ENCODE measurements at places on chromosomes 7 and 10. TPM values are rescaled to one million over a fixed set of nuclear protein-coding genes. Genes with fewer than 3 reads are reported as not detected.

The XRCC2 gene
- 21.2 TPM for total RNA-seq

The H2BK1 gene
- total RNA-seq = not detected

The FRMD4A gene
- total RNA-seq = 17.5 TPM

The FOXP2 gene
- total RNA-seq = 0.17 TPM

DNA sequence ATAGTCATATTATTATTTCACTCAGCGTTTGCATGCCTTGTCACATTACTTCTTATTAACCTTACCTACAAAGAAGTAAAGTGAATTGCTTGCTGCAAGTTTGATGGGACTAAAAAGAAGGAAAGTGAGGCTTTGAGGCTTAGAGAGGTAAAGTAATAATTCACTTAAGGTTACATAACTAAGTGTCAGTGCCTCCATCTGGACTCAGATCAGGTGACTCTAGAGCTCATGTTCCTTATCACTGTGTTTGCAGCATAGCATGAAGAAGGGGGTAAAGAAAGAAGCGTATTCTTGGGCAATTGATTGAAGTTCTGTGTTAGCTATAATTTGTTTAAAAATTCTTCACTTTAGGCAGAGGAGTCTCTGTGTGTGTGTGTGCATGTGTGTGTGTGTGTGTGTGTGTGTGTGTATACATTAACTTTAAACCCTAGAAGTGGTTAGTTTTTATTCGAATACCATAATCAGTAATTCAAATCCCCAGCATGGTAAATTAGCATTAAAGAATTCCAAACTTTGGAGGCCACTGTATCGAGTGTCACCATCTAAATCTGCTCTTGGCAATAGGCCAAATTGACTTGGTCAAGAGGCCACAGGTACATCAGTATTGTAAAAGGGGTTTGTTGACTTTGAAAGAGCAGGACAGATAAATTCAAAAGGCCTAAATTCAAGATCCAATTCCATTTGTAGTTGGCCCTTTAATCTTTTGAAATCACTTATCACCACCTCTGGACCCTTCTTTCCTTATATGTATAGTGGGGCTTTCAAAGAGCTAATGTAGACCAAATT is 2.2 kb upstream of the PON3 start:
- DNase-seq = no peak

- DNase-seq = no peak
Measured at GRCh38 chr10:113947184-113948041, 93.0 kb downstream of the NHLRC2 start.

- no peak for DNase-seq
Measured at GRCh38 chr10:5618829-5619228, 47.6 kb downstream of the ASB13 start.

- peak; percentile 79 for DNase-seq
Measured at GRCh38 chr7:21944616-21945453, 864 bp downstream of the CDCA7L start.

DNA sequence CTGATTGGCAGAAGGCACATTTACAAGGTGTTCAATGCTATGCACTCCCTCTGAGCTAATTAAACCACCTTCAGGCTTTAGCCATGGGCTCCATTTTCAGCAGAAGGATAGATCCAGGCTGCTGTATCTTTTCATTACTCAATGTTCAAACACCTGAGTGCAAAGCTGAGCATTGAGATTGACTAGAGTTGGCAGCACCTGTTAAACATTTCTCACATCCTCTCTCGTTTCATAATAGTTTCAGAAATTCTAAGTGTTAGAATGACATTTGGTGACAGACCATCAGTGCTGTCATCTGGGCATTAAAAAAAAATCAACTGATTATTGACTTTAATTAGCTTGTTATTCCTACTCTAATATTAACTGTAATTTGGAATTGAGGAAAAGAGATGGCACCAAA is 187.1 kb upstream of the SEMA3E start:
- DNase-seq = no peak

GRCh38 chr7:131859147-131859821 is 302.9 kb upstream of the PODXL start:
- DNase-seq = peak; percentile 83

DNA sequence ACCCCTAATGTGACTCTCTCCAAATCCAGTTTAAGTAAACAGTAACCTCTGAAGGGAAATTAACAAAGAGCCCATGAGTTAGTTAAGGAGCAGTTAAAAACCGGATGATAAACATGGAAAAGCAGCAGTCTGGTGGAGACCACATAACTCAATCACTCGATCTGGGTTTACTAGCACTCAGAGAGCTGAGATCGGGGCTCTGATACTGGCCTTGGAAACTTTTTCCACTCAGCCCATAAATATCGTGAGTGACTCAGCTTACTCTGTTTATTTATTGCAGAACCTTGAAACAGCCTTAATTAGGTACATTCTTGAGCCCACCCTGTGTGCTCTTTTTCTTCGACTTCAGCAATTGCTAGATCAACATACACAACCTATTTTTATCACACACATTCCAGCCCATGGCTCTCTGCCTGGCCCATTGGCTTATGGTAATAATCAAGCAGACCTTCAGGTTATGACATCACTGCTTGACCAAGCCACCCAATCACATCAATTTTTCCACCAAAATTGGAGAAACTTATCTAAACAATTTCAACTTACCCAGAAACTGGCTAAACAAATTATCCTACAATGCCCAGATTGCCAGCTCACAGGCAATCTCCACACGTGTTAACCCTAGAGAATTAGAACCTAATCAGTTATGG is 82.2 kb upstream of the GPR22 start:
- DNase-seq = no peak
